ENCODE measurements at places on chromosomes 7 and 10.

- no peak for DNase-seq
These were observed 39.4 kb upstream of the GRB10 start for GRCh38 chr7:50822110-50822509.

DNA sequence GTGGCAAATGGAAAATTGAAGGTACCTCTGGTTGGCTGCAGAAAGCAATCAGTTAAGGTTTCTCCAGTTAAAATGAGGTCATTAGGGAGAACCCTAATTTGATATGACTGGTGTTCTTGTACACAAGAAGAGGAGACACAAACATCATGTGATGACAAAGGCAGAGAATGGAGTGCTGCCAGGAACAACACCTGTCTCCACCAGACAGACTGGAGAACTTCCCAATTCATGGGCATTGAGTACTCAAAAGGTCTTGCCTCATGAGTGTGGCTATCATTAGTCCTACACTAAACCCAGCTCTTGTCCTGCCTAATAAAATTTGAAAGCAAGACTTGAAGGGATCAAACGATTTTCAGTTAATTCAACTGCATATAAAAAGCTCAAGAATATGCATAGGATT lies 152.6 kb downstream of the PTPN20 start:
- DNase-seq, result no peak

GRCh38 chr7:134778941-134779740 lies at the start of gene CALD1:
CALD1 (plus strand) TSS chr7:134779634; CDS start chr7:134867734, 88,100 bp downstream.
- DNase-seq, result peak; percentile 3

GRCh38 chr7:73827567-73828106 lies 3.2 kb upstream of the CLDN4 start:
- DNase-seq, result no peak

DNA sequence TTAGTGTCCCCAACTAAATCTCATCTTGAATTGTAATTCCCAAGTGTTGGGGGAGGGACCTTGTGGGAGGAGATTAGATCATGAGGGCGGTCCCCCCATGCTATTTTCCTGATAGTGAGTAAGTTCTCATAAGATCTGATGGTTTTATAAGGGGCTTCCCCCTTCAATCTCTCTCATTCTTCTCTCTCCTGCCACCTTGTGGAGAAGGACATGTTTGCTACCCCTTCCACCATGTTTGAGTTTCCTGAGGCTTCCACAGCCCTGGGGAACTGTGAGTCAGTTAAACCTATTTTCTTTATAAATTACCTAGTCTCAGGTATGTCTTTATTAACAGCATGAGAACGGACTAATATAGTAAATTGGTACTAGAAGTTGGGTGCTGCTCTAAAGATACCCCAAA lies 365.6 kb downstream of the ANKRD7 start:
- DNase-seq, result no peak

GRCh38 chr7:7117935-7118586 lies 64.3 kb upstream of the C1GALT1 start:
- no peak for DNase-seq

DNA sequence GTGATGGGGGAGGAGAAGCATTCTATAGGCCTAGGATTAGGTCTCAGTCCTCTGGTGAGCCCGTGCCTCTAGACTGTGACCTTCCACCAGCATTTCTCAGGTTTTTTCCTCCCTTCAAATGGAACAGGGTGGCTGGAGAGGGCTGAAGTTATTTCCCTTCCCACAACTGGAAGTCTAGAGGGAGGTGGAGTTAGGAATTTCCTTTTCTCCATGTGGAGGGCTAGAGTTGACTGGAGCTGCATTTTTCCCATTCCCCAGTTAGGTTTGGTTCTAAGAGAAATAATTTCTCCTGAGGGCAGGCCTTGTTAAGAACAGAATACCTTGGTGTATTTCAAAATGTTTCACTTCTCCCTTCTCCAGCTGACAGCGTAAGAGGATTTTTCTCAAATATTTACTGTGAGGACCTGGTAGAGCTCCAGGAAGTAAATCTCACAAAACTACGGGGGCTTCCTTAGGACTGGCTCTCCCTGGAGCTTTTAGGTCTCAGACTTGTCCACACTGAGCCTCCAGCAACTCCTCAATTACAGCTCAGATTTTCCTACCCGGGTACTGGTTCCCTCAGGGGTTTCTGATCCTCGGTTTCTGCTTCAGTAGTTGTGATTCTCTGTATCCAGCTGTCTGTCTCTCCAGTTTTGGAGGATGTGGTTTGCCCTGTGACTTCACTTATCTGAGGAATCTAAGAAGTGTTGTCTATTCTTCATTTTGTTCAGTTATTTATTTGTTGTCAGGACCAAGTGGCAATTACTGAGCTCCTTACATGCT lies 6.0 kb upstream of the REEP3 start:
- no peak for DNase-seq

DNA sequence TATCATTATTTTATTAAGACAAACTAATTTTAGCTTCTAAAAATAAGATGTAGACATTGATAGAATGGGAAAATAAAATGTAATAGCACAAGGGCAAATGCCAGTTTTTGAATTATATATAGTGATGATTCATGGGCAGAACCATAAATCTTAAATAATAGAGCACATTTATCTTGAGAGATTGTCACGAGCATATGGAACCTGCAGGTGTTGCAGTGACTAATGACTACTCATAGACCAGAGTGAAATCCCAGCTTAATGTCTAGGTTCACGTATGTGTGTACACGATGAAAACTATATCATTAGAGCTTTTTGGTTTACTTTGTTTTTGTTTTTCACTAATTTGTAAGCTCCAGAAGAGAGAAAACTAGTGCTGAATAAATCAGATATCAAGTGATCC lies 150.2 kb upstream of the CACNA2D1 start:
- DNase-seq, result no peak

GRCh38 chr10:127896590-127896989 lies 3.8 kb upstream of the CLRN3 start:
- DNase-seq, result no peak

GRCh38 chr10:106958589-106959361 lies 205.7 kb downstream of the SORCS1 start:
- DNase-seq, result no peak

- peak; percentile 54 for DNase-seq
These were observed 10.8 kb downstream of the NKX6-2 start for GRCh38 chr10:132774902-132775863.

- DNase-seq, result no peak
These were observed 2.2 kb upstream of the CDCA7L start for GRCh38 chr7:21947946-21948345.

- no peak for DNase-seq
These were observed 145.2 kb downstream of the RNF133 start for GRCh38 chr7:122553761-122554160.

DNA sequence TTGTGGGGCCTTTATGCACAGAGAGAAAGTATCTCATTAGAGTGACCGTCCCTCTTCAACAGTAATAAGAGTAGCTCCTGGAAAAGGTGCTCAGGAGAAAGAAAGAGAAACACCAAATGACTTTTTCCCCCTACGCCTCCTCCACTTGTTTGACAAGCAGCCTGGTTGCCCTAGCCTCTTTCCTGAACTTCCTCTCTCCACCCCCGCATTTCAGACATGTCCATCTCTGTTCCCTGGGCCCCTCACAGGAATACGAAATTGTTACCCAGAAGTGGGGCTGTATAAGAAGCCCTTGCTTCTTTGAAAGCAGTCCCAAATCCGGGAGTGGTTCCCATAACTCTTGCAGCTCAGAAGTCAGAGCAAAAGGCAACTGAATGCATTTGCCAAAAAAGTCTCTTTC lies 119.6 kb upstream of the ADO start:
- DNase-seq, result no peak

DNA sequence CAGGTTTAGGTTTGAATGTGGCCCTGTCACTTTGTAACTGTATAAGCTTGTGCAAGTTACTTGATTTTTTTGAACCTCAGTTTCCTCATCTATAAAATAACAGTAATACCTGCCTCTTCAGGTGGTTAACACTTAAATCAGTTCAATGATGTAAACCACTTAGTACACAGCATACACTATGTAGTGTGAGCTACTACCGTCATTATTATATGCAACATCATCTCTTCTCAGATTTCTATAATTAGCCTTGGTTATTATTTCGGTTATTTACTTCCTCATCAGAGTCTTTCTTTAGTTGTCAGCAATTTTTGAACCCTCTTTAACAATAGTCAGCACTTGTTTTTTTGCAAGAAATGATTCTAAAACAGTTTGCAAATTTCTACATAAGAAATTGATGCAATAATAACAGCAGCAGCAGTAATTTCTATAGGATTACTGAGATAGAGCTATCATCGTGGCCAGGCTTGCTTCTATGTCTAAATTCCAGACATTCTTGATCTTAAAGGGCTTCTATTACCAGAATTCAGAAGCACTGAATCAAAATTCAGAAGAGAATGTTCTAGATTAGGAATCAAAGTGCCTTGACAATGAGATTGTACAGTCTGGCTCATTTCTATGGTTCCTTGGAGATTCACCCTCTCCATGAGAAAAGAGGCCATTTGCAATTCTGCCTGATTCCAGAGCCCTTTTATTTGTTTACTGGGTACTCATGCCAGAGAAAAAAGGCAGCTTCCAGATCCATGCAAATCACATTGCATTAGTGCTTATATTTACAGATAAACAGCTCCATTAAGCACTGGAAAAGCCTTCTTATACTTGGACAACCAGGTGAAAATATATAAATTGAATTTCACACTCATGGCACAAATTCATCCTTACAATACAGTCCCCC lies 25.0 kb upstream of the WDR11 start:
- no peak for DNase-seq

DNA sequence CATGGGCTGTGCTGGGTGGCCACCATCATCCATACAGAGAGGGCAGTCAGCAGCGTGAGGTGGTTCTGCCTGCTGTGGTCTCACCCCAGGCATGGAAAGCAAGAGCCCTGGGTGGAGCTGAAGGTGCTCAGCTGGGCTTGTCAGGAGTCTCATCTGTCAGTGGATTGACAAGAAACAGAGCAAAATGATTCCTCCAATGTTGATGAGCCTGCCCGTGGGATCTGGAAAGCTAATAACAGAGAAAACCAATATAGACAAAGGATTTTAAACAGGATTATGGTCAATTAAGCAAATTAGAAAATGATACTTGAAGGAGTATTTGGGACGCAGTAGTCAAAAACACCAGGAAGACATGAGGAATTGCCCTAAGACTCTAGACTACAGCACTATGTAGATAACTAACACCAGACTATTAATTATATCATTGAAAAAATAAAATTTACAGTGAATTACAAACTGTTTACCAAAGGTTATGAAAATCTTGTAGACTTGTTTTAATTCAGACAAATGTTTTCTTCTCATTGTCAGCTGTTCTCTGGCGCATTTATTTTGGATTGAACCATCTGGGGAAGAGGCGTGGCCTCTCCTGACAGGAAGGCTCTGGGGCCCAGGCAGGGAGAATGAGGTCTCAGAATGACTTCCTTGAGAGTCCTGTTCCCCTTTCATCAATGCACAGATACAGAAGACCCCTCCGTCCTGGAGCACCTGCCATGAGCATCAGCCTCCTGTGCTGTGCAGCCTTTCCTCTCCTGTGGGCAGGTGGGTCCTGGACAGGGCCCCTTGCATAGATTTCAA lies 211.2 kb upstream of the PRSS58 start:
- DNase-seq, result no peak

- DNase-seq, result no peak
These were observed 7.1 kb downstream of the DOCK4 start for GRCh38 chr7:112199035-112199655.

DNA sequence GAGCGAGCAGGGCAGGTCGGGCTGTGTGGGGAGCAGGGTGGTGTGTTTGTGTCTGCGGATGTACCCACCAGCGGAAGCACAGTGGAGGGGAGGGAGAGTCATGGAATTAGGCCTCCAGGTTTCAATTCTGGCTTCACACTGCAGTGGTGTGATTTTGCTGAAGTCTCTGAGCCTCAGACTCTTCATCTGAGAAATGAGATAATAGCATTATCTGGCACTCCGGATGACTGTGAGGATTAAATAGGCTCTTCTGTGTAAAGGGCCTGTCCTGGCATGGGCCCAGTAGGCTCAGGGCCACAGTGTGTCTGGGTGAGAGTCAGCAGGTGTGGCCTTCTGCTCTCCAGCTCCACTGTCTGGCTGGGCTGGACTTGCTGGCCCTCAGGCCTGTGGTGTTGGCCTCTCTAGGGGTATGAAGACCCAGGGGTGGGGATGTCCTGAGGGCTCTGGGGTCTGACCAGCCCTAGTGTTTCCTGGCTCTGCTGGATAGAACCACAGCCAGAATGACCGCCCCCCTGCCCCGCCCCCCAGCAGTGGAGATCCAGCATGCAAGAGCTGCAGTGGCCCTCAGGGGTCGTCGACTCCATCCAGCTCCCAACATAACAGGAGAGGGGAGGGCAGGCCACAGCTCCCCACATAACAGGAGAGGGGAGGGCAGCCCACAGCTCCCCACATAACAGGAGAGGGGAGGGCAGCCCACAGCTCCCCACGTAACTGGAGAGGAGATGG lies 178.6 kb downstream of the RPS24 start:
- DNase-seq, result no peak

DNA sequence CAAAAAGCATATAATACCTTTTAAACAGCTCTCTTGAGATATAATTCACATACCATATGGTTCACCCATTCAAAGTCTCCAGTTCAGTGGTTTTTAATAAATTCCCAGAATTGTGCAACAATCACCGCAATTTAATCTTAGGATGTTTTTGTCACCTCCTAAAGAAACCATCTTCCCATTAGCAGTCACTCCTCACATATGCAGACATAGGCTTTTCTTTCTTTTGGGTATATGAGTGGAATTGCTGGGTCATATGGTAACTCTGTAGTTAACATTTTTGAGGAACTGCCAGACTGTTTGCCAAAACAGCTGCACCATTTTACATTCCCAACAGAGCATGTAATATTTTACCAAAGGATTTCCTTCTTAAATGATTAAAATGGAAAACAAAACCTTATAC lies 57.0 kb downstream of the CC2D2B start:
- no peak for DNase-seq

DNA sequence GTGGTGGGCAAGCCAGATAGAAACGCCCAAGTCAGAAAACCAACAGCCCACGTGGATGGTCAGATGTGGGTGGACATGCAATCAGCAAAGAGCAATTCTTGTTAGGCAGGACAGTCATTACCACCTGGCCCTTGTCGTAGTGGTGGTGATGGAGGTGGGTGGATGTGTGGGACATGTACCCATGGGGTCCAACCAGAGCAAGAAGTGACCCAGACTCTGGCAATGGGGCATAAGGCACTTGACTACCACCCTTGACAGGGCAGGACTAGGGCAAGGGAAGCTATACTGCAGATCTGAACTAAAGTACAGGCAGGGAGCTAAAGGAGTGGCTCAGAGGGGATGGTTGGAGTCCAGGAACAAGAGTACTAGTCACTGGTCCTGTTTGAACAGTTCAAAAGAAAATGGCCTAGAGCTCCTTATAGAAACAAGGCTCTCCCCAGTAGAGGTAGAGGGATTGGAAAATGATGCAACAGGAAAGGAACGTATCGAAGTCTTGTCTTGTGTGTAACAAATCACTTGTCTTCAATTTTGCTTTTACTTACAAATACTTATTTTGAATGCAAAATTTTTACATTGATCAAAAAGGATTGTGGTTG lies 17.6 kb downstream of the LMOD2 start:
- DNase-seq, result no peak

- no peak for DNase-seq
These were observed 18.8 kb downstream of the CAMK2B start for GRCh38 chr7:44306606-44307005.

GRCh38 chr10:31509989-31510388 lies 191.0 kb downstream of the ZEB1 start:
- no peak for DNase-seq

Measured in hypothalamus (tissue), 51 donors.